NCI-H1436 (cell line): ENCODE measurements at places on chromosomes 12 and 14.

DNA sequence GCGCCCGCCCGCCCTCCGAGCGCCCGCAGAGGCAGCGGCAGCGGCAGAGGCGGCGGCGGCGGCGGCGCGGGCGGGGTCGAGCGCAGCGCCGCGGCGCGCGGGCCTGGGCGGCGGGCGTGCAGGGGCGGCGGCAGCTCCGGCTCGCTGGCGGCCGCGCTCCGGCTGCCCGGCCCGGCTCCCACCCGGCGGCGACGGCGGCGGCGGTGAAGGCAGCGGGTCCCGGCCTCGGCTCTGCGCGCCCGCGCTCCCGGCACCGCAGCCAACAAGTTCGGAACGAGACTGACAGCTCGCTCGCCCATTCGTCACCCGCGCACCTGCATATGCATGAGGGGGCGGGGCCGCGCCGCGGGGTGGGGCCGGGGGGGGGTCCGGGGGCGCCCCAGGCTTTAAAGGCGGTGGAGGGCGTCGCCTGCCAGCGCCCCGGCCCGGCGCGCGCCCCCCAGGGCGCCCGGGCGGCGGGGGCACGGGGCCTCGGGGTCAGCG lies at the start of gene JAG2:
JAG2 (minus strand) TSS at position 281 of the 483 bp plus-strand sequence. CDS start 356 bp downstream, outside the sequence.
- peak; percentile 53 for DNase-seq

DNA sequence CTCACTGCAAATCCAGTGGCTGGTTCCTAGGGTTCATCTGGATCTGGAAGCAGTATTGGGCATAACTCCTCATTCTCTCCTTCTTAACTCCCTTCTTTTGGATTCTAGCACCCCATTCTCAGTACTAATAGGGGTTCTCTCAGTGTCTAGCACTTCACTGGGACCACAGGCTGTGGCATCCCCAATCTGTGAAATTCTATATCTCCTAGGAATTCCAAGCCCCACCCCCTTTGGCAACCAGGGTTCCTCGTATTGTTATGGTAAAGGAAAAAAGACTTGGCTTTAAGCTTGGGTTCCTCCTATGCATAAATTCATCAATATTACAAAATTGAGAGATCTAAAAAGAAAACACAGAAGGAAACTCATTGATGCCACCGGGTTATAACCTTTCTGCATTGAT lies 45.0 kb upstream of the FBXO21 start:
- DNase-seq: no peak

- DNase-seq: no peak
Observed at GRCh38 chr12:86006727-86007126, 132.6 kb downstream of the NTS start.

DNA sequence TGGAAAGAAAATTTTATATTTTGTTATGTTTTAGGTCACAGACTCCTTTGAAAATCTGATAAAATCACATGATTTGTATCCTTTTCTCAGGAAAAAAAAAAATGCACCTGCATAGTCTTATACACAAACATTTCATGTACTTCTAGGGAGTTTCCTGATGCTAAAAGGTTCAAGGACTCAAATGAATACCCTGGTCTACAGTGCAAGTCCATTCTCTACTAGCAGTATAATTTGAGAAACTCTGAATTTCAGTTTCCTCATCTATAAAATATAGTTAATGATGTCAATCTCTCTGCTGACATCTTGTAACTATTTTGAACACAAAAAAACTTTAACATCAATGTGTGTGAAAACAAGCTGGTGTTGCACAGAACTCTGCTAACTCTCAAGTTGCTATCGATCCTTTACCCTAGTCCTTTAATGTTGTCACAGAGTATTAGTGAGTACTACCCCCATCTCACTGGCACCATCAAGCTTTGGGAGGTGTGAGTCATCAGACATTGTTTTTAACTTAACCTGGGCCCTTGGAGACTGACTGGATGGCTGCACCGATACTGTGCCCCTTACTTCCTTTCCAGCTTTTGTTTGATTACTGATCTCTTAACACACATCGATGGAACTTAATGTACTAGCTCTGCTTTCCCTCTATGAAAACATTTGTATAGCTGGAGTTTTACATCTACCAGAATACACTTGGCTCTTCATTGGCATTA lies 251.9 kb upstream of the SOX5 start:
- no peak for DNase-seq

DNA sequence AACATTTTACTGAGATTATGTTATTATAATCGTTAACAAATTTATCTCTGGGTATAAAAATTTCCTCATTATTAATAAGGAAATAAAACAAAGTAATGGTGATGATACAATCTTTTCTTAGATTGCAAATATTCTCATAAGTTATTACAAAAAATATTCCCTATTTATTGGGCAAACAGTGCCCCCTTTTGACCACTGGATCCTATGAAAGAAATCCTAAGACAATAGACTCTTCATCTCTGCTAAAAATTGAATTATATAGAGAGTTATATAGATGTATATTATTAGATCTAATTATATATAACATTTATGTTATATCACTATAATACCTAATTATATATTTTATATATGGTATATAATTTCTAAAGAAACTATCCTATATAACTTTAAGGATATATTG lies 94.2 kb upstream of the FGD4 start:
- no peak for DNase-seq

DNA sequence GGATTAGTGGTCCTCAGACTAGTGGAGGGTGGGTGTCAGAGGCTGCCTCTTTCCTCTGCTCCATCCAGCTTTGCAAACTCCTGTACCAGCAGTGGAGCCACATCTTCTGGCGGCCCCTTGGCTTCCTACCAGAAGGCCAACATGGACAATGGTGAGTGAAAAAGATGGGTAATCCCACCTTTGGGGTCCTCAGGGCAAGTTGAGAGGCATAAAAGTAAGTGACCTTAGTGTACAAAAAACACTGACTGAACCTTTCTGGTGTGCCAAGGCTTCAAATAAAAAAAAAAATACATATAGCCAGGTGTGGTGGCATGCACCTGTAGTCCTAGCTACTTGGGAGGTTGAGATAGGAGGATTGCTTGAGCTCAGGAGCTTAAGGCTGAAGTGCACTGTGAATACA lies 9.2 kb upstream of the PIP4K2C start:
- DNase-seq: no peak

GRCh38 chr12:62003226-62003625 lies 257.0 kb upstream of the USP15 start:
- no peak for DNase-seq

- DNase-seq: no peak
Observed at GRCh38 chr12:31318657-31319269, 7.2 kb downstream of the SINHCAF start.
